AG09319 (cell line): ENCODE measurements at places on chromosomes 3 and 15.

DNA sequence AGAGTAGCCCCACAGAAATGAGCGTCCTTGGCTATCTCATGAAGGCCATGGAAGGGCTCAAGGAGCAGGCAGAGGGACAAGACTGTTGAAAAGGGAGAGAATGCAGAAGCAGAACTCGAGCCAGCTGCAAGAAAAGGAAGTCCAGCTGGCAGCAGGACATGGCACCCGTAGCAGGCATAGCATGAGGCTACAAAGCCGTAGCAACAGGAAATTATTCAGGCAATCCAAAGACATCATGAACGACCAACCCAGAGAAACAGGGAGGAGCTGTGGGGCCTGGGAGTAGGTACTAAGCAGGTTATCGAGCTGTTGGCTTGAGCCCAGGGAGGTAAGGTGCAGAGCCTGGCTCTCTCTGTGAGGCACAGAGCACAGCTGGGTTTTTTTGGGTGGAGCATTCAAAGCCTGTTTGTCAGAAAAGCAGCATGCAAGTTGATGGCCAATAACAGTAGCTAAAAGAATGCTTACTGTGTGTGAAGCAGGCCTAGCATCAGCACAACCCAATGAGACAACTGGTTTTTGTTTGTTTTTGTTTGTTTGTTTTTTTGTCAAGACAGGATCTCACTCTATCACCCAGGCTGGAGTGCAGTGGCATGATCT is 144.0 kb upstream of the SMAD3 start:
- DNase-seq: no peak

- no peak for DNase-seq
Observed at GRCh38 chr15:67594770-67595169, 52.3 kb downstream of the MAP2K5 start.

DNA sequence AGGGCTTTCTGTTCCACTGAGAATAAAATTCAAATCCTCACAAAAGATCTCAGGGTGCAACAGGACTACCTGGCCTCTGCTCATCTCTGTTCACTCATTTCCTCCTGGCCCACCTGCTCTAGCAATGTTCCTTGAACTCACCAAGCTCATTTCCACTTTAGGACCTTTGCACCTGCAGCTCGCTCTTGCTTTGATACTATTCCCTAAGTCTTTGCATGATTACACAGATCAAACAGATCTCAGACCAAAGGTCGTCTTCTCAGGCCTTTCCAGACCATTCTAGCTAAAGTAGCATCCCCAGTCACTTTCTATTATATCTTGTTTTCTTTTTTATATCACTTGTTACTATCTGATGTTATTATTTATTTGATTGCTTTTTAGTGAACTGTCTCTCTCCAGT is 54.7 kb downstream of the B3GNT5 start:
- no peak for DNase-seq

GRCh38 chr15:92232317-92232716 is 161.4 kb upstream of the ST8SIA2 start:
- DNase-seq: no peak

DNA sequence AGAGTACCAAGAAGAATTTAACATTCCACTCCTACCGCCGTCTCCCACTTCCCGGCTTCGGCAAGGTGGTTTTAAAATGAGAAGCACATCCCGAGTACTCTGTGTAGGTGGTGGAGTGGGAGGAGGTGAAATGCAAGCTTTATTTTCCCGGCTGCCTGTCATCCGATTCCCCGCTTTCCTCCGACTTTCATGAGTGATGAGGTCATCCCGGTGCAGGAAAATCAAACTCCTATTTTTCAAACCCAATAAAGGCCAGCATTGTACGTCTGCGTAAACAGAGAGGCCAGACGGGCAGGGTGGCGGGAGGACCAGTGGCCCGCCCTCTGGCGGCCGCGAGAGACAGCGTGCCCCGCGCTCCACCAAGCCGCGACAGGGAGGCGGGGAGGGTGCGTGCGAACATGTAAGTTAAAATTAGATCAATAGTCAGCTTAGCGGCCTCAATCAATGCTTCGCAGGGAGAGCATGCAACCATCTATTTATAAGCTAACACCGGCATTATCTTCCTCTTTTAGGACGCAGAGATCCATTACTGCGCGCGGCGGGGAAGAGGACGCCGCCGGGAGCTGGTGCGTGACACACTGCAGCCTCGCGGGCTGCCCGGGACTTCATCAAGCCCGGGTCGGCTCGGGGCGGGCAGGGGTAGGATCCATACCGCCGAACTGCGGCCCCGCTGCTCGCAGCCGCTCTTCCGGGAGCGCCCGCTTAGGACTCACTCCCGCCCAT is 163.3 kb downstream of the CD47 start:
- DNase-seq: peak; percentile 29

DNA sequence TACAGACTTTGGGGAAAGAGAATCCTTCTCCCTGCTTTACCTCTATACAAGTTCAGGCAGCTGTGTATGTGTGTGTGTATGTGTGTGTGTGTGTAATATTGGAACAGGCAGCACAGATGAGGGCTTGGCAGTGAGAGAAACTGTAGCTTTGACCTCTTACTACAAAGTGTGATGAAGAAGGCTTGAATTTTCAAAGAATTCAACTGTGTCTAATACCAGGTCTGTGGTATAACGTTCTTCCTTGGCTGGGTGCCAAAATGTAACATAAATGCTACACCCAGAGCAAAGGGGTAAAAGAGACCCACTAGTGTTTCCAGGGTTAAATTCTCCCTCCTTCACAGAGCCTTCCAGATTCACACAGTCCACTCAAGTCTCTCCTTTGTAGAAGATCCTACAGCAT is 51.1 kb downstream of the CHST2 start:
- no peak for DNase-seq

- DNase-seq: no peak
Observed at GRCh38 chr3:45816544-45816943, 20.2 kb upstream of the SLC6A20 start.

DNA sequence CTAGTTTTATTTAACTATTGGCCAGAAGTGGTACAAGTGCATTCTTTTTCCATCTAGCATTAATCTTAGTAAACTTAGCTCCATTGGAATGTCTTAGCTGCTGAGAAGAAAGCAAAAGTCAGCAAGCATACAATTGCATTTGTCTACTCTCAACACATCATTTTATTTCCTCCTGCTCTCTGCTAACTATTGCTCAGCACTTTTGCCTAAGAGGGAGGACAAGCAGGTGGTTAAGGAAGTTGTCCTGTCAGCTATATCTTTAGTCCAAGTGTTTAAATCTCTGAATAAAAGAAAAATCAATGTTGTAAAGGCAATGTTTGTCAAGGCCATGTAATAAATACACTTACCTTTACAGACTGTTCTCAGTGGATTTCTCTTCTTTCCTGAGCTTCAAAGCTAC is 51.0 kb downstream of the FHIT start:
- no peak for DNase-seq

DNA sequence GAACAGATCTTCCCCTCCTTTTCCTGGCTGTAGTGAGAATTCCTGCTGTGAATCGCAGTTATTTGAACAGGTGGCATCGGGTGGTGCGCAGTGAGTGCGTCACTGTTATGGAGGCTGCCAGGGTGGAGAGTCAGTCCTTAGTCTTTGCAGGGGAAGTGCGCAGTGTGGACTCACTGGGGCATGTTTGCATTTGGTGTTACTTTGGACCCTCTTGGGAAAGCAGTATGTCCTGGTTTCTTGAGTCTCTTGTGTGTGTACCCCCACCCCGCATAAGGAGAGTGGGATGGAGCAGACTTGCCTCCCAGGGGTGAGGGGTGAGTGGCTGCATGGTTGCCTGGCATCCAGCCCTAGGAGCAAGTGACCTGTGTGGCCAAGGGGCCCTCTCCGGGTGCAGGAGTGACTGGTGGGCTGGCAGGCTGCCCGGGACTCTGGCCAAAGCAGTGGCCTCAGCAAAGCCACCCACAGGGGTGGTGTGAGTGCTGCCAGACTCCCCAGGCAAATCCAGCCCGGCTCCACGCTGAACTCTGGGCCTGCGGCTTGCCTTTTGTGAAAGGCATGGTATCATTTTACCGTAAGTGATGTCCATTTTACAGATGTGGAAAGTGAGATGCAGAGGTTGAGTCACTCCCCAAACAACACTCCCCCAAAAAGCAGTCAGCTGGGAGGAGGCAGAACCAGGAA is 46.4 kb downstream of the DNASE1L3 start:
- DNase-seq: no peak

GRCh38 chr3:173902871-173903270 is 505.3 kb downstream of the NLGN1 start:
- DNase-seq: no peak

DNA sequence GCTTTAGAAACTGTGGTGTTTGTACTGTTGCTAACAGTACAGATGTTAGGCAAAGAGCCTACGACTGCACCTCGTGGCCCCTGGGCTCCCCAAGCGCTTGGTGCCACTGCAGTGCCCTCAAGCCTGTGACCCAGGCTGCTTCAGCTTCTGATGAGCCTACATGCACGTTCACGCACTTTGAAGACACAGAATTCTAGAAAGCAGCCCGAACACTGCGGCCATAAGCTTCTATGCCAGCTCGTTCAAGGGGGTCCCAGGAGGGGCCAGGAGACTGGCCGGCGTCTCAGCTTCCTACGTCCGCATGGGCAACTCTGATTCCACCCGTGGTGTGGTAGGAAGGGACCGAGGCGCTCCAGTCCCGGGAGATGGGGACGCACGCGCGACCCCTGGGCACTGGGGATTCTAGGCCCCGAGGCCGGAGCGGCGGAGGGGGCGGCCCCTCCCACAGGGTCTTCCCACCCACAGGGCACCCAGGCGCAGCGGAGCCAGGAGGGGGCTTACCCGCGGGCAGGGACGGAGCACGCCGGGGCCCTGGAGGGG is 653 bp downstream of the MYO5C start:
- DNase-seq: no peak

GRCh38 chr3:15538345-15538744 is 16.8 kb upstream of the COLQ start:
- no peak for DNase-seq

DNA sequence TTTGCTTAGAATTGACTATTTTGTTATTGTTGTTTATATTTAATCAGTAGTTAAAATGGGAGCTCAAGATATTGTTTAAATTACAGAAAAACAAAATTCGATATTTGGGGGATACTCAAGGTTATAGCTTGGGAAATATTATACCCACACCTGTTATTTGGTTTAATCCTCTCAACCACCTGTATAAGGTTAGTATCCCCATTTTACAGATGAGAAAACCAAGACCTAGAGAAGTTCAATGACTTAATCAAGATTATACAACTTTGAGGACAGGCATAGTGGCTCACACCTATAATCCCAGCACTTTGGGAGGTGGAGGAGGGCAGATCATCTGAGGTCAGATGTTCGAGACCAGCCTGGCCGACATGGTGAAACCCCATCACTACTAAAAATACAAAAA is 39.8 kb upstream of the CA12 start:
- DNase-seq: no peak

DNA sequence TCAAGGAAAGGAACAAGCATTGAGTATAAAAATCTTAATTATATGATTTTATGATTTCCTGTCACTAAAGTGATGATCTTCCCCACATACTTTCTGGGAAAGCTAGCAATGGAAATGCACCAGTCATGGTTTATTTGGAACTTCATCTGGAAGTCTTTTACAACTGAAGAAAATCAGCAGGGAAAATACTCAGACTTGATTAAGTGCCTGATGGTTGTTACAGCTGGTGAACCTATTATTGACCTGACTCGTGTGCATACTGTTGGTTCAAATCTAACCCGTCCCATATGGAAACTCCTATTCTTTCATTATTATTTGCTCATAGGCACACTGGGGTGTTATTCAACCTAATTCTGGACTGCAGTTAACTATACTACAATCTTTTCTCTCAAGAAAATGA is 701.8 kb upstream of the CCDC54 start:
- DNase-seq: no peak

DNA sequence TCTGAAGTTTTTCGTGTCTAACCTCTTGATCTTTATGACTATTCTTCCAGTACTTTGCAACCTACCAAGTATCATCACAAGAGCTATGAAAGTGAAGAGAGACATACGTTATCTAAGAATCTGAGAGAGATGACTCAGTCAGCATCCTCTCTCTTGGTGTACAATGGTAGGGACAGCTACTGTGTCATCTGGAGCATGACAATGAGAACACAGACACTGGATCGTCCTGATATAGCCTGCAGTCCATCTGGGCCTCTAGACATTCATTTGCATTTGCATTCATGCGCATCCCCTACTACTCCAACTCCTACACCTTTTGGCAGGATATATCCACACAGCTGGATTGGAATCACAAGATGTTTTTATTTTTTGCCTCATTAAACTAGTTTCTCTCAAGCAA is 115.2 kb downstream of the PEX5L start:
- no peak for DNase-seq

DNA sequence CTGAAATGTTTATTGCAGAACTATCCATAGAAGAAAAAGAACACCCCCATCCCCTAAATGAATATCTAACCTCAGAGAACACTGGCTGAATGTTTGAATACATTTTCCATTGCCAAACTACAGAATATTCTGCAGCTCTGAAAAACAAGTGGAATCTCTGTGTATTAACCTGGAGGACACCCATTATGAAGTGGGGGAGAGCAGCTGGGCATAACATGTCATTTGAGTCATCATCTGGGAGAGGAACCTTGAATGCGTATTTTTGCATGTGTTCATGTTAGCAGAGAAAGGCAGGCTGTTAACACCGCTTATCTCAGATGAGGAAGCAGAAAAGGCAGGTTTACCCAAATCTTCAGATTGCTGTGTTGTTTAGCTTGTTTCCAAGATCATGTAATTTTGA is 31.5 kb downstream of the ESYT3 start:
- no peak for DNase-seq

GRCh38 chr15:91564631-91565030 is 288.9 kb upstream of the SLCO3A1 start:
- DNase-seq: no peak

DNA sequence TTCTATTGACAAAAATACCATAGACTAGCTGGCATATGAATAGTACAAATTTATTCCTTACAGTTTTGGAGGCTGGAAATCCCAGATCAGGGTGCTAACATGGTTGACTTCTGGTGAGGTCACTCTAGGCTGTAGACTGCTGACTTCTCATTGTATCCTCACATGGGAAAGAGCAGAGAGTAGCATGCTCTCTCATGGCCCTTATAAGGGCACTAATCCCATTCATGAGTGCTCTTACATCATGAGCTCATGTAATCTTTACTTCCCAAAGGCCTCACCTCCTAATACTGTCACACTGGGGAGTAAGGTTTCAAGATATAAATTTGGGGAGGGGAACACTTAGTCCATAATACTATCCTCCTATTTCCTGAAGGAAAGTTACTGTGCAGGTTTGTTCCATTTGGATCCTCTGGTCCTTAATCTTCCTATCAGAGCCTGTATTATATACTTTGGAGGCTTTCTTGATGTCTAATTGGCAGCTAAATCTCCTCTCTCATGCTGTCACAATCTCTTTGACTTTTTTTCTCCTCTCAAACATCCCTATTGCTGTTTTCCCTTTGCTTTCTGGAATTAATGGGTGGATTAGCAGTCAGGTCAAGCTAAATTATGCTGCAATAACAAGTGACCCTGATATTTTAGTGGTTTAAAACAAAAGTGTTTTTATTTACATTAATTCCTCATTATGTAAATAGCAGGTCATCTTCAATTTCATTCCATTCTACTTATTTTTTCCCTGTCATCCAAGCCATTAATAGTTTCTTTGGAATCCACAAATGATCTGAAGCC is 23.1 kb upstream of the LEKR1 start:
- no peak for DNase-seq

GRCh38 chr3:9897408-9898372 is 5.0 kb upstream of the IL17RE start:
- DNase-seq: no peak

- DNase-seq: no peak
Observed at GRCh38 chr15:50180091-50180490, 1.9 kb upstream of the SLC27A2 start.
